Stimulated activated CD4-positive, alpha-beta T cell treated with anti-CD3 and anti-CD28 coated beads, Interleukin-4, amount 100 ng/mL, for 24 hours (primary cell): ENCODE measurements at places on chromosomes 11 and 22.

DNA sequence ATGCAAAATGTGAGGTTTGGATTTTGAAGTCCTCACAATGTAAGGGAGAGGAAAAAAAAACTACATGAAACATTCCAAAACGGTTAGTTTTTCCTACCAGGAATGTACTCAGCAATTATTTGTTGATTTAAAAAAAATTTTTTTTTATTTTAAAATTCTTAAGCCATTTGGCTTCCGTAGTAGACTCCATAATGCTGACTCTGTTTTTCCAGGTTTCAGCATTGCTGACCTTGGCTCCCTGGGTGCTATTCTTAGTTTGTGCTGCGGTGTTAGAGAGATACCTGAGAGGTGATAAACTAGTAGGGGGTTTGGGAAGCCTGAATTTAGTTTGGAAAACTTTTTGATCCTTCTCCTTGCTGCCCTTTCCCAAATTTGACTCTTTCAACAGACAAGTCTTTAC, 10.6 kb downstream of the STT3A start:
- DNase-seq: no peak

GRCh38 chr22:26656891-26657851, at the start of gene MIAT:
Gene MIAT (plus strand): TSS chr22:26657588.
- DNase-seq: peak; percentile 69

DNA sequence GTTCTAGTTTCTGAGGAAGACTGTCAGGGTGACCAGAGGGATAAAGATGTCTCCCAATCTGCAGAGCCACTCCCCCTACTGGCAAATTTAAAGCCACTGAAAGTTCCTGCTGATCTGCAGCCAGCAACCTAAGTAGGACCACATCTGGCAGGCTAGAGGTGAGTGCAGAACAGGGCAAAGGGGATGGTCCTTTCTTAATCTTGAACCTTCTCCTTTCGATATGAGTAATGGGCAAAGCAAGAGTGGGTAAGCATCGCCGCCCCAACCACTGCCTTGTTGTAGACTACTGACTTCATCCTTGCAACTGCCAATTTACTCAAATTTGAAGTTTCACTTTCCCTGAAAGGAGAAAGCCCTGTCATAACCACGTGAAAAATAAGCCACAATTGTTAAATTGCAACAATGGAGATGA, 30.7 kb downstream of the SCUBE2 start:
- DNase-seq: peak; percentile 55

- no peak for DNase-seq
Observed at GRCh38 chr11:92738276-92738675, 231.2 kb upstream of the MTNR1B start.

DNA sequence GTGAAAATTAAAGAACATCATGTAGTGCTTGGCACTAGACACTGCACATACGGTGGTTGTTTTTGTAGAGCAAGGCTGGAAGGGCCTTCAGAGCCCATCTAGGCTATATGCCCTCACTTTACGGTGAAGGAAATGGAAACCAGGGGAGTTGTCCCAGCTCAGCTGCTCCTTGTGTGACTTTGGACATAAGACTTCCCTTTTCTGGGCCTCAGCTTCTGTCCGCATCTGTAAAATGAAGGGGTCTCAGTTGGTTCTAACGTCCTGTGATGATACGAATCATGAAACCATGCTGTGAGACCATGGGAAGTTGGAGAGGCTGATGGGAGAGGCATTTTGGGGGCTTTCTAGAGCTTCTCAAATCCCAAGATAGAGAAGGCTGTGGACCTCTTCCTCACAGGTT, 4.7 kb downstream of the KCNE3 start:
- DNase-seq: no peak

- peak; percentile 48 for DNase-seq
Observed at GRCh38 chr11:18706330-18707243, 8.0 kb downstream of the TMEM86A start.

DNA sequence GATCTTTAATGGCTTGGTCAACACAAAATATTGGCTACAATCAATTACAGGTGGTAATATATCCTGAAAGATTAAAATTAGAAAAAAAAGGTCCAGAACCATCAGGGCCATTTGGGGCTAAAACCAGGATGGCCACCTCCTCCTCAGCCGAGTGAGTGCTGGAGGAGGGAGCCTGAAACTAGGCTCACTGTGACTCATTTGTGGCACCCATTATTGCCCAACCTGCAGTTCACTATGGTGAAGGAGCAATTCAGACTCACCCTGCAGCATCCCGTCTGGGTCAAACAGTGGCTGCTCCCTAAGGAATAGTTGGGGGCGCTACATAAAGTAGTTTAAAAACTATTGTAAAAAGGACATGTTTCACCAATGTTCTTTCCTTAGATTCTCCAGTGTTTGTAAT, 60.7 kb downstream of the GLYATL1 start:
- no peak for DNase-seq

- DNase-seq: no peak
Observed at GRCh38 chr11:102384419-102385079, 37.5 kb downstream of the BIRC2 start.

- no peak for DNase-seq
Observed at GRCh38 chr22:37996079-37996478, 11.7 kb upstream of the SOX10 start.

- no peak for DNase-seq
Observed at GRCh38 chr11:114195151-114195550, 101.0 kb upstream of the NNMT start.

DNA sequence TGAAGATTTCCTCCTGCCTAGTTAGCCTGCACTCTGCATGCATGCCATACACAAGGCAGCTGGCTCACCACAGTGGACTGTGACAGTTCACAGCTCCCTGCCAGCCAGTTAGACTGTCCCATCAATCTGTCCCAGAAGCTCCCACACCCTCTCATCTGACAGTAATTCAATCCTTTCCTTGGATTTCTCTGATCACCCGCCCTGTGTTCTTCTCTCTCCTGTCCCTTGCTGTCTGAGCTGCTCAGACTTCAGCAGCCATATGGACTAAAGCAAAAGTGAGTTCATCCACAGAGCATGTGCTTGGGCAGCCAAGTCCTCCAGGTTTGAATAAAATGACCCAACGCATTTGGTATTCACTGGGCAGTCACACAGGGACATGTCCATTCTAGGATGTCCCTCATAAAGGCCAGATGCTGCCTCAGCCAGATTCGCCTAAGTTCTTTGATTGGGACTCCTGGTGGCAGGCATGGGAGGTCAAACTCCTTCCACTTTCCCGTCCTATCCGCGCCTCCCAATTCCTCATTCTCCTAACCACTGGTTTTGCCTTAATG, 54.5 kb upstream of the ZBTB44 start:
- no peak for DNase-seq

DNA sequence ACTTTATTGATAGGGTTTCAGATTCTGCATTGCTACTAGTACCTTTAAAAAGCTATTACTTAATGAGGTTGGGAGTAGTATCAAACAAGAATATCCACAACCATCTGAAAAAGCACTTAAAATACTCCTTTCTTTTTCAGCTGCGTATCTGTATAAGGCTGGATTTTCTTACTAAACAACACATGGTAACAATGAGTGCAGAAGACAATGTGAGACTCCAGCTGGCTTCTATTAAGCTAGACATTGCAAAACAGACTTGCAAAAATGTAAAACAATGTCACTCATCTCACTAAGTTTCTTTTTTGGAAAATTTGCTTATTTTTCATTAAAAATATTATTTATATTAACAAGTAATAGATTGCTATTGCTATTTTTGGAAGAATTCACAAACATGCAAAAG, 132.6 kb downstream of the WNT11 start:
- DNase-seq: no peak

- no peak for DNase-seq
Observed at GRCh38 chr11:80107415-80107814, 666.6 kb upstream of the TENM4 start.

DNA sequence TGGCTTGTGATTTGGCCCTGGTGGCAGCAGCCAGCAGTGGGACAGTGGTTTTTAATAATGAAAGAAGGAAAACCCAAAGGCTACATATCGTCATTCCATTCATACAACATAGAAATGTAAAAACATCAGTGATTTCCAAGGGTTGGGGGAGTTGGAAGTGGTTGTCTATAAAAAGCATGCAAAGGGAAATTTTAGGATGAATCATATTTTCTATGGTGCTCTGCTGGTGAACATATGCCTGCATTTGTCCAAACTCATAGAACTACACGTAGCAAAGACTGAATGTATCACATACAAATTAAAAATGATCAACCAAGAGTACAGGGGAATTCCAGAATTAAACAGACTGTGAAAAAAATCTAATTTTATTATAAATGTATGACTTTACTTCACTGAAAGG, 11.1 kb downstream of the OR5B3 start:
- no peak for DNase-seq

GRCh38 chr22:33044112-33044511, 14.1 kb downstream of the SYN3 start:
- no peak for DNase-seq

DNA sequence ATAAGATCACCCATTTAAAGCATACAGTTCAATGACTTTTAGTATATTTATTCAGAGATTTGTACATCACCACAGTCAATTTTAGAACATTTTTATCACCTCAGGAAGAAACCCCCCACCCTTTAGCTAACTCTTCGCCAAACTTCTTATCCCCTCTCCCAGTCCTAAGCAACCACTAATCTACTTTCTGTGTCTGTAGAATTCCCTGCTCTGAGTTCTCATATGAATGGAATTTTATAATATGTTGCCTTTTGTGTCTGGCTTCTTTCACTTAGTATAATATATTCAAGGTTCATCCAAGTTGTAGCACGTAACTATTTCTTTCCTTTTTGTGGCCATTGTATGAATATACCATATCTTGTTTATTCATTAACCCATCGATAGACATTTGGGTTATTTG, 3.6 kb downstream of the ANKRD13D start:
- no peak for DNase-seq

GRCh38 chr22:44351685-44352377, 39.1 kb upstream of the SHISAL1 start:
- peak; percentile 42 for DNase-seq

- no peak for DNase-seq
Observed at GRCh38 chr11:87425943-87426342, 388.2 kb downstream of the TMEM135 start.

GRCh38 chr11:45755281-45755859, 49.6 kb upstream of the SLC35C1 start:
- no peak for DNase-seq

DNA sequence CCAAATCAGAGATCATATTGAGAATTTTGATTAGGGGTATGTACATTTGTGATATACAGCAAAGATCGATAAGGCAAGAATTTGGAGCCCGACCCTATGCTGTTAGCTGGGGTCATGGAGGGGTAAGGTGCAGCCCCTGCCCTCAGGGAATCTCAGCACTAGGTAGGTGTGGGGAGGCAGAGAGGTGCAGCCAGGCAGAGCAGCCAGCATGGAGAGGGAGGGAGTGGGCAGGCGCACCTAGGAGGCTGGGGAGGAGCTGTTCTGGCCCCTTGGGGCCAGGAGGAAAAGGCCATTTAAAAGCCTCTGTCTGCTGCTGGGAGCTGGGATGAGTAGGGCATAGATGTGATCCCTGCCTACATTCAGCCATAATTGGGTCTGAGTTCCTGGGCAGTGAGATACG, 293.0 kb downstream of the TBC1D22A start:
- DNase-seq: no peak

DNA sequence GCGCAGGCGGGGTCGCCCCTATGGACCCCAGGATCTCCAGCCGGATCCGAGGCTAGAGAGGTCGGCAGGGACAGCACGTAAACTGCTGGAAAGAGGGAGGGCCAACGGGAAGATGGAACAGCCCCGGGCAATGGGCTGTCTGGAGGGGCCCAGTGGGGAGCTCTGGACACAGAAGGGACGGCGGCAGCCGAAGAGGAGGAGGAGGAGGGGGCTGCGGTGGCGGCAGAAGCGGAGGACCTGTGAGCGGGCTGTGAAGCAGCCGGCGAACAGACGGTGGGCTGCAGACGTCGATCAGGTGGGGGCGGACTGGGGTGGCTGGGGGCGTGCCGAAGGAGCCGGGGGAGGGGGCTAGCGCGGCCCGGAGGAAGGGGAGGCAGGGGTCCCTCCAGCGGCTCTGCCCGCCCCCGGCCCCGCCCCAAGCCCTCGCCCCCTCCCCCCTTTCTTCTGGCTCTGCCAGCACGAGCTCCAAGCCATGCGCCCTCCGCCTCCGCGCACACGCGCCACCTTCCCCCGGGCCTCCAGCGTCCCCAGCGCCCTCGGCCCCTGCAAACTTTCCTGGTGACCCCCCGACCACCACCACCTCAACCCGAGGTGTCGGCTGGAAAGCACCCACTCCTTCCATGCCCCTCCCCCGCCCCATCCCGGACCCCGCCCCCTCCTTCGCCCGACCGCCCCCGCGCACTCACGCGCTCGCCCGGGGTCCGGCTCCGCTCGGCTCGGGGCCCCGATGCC, 432 bp downstream of the TNKS1BP1 start:
- no peak for DNase-seq

DNA sequence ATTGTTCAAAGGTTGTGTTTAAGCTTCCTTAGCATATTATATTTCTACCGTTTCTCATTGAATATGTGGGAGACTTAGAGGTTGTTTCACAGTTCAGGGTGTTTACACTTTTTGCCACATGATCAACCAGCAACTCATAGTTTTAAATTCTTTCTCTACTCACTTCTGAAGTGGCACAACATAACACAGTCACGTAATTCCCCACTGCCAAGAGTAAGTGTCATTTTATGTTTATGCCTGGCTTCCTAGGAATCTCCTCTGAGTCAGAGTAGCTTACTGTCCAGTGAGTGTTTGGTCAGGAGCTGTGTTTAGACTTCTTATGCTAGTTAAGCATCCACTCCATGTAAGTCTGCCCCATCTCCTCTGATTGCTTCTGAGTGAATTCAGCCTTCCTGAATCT, 520.8 kb upstream of the KIRREL3 start:
- no peak for DNase-seq

- peak; percentile 78 for DNase-seq
Observed at GRCh38 chr11:75445315-75445953, 12.4 kb upstream of the KLHL35 start.

- DNase-seq: peak; percentile 46
Observed at GRCh38 chr22:22770280-22770871, 117.2 kb upstream of the IGLL5 start.

GRCh38 chr11:121839781-121840180, 276.2 kb downstream of the BLID start:
- no peak for DNase-seq

- no peak for DNase-seq
Observed at GRCh38 chr11:134139303-134139872, 70.5 kb downstream of the JAM3 start.

DNA sequence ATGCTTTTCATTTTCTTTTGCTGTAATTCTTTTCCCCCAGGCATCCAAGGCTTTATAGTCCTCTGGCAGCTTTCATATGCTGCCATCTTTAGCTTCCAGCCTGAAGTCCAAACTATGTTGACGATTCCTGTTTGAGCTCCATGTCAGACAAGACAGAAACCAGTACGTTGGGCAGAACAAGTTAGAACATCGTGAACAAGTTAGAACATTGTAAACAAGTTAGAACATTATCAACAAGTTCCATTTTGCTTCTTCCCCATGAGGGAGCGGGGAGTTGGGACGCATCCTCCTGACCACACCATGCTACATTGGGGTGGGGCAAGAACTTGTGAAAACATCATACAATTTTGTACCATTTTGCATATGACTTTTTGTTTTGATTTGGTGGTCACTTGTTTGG, 23.9 kb downstream of the GLB1L2 start:
- no peak for DNase-seq

- no peak for DNase-seq
Observed at GRCh38 chr11:113555071-113555619, 79.9 kb upstream of the DRD2 start.

GRCh38 chr11:111996129-111996528, 29.1 kb upstream of the DLAT start:
- no peak for DNase-seq
